ENCODE measurements at places on chromosomes 16 and 17.

- no peak for DNase-seq
Observed at GRCh38 chr17:52751051-52751450, 592.5 kb upstream of the CA10 start.

DNA sequence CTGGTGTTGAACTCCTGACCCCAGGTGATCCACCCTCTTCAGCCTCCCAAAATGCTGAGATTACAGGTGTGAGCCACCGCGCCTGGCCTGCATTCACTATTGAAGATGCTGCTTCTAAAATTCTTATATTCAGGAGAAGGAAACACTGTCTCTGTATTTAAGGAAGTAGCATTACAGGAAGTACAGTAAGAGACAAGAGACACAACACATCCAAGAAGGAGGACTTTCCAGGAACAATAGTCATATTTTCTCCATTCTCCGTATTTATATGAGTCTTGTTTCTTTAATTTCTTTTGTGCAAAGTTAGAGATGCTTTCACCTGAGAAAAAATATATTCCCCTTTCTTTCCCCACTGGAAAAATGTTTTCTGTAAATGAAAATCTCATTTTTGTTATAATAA, 18.3 kb upstream of the ABCA3 start:
- DNase-seq: no peak

GRCh38 chr17:9242497-9242881, 221.2 kb downstream of the NTN1 start:
- DNase-seq: no peak

GRCh38 chr16:51146256-51146924, 4.7 kb downstream of the SALL1 start:
- no peak for DNase-seq

GRCh38 chr16:51035711-51036110, 115.4 kb downstream of the SALL1 start:
- no peak for DNase-seq

GRCh38 chr17:43888548-43888947, 18.8 kb downstream of the MPP2 start:
- DNase-seq: no peak

- DNase-seq: no peak
Observed at GRCh38 chr17:62688398-62689160, 61.1 kb downstream of the MRC2 start.

DNA sequence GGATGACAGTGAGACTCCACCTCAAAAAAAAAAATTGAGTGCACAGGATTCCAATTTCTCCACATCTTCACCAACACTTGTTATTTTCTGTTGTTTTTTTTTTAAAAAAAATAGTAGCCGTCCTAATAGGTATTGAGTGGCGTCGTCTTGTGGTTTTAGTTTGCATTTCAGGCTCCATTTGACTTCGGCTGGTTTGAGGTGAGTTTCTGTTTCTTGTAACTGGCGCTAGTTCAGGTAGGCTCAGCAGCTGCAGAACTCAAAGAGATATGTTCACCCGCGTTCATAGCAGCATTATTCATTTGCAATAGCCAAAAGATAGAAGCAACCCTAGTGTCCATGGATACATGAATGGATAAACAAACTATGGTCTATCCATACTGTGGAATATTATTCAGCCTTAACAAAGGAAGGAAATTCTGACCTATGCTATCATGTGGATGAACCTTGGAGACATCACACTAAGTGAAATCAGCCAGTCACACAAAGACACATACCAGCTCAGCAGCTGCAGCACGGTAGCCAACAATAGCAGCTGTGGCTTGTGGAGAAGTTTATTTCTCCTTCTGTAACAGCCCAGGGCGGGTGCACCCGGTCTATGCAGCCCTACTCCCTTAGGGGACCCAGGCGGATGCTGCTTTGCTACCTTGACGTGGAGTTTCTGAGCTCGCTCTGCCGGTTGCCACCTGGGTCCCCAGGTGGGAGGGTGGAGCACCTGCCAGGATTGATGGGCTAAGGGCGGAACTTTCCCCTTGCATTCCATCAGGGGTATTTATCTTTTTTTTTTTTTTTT, 44.9 kb downstream of the TMEM235 start:
- no peak for DNase-seq

- no peak for DNase-seq
Observed at GRCh38 chr17:79729761-79730160, 982 bp upstream of the ENPP7 start.

GRCh38 chr17:13576661-13577526, 24.8 kb downstream of the HS3ST3A1 start:
- no peak for DNase-seq
